Amniotic stem cell (primary cell): ENCODE measurements at places on chromosomes 1 and 21.
A peak's percentile ranks its signal among the peaks of the same experiment; 100 is the strongest.

DNA sequence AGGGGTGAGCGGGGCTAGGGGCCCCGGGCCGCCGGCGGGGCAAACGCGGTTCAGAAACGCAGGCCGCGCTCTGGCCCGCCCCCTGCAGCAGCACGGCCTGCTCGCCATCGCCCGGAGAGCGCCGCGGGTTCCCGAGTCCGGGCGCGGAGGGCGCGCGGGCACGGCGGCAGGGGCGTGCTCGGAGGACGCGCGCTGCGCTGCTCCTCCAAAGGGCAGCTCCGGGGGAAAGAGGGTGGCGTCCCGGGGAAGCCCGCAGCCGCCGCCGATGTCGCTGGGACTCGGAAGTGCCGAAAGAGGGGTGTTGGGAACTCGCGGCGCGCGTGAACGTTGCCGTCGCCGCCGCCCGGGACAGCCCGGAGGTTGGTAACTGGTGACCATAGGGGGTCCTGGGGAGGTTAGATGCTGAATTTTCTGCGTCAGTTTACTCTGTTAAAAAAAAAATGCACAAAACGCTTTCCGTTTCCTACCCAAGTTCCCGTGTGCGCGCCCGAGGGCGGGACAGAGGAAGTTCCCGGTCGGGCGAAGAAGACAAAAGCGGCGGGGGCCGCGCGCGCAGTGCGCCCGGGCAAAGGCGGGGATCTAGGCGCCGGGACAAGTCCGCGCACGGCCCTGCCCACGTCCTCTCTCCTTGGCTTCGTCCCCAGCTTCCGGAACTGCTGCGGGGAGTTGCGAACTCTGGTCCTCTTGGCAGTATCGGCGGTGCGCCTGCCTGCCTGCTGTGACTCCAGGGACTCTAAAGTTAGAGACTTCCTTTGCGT, at the start of gene HHAT:
Gene HHAT (plus strand): TSS at position 157 of the 758 bp plus-strand sequence. CDS start 20,074 bp downstream, outside the sequence.
- peak; percentile 51 for DNase-seq

- DNase-seq, result no peak
These were observed 106.7 kb upstream of the GNG12 start for GRCh38 chr1:67939942-67940341.

GRCh38 chr1:172969611-172970010, 81.1 kb downstream of the TNFSF18 start:
- no peak for DNase-seq

DNA sequence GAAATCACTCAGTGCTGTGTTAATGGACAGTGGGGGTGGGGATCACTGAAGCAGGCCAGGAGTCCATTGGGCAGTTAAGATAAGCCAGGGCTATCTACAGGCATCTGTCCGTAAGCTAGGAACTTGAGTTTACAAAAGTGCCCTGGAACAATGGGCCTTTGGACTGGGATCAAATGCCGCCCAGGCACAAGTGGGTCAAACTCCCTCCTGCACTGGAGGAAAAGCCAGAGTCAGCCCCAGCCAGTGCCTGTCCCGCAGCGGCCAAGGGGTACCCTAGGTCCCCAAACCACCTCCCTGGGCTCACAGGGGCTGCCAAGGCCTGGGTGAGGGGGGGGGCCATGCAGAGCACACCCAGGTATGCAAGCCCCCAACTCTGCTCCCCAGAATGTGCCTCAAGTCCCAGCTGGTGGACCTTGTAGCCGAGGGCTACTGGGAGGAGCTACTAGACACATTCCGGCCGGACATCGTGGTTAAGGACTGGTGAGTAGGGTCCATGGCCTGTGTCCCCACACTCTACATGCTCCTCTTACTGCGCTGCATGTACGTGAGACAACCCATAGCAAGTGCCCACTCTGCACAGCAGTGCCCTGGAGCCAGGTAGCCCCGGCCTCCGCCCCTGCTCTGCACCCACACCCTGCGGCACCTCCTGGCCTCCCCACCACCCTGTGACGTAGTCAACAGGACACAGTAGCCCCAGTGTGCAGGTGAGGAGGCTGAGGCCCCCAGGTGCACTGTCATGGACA, 7.7 kb downstream of the FBXO6 start:
- DNase-seq, result no peak

- peak; percentile 3 for DNase-seq
These were observed 1.9 kb downstream of the TTF2 start for GRCh38 chr1:117061986-117062415.

GRCh38 chr21:44713130-44713529, 1.8 kb upstream of the TSPEAR start:
- DNase-seq, result no peak

GRCh38 chr1:214363386-214363785, 82.4 kb downstream of the SMYD2 start:
- DNase-seq, result no peak

GRCh38 chr1:166221316-166221715, 54.5 kb upstream of the FAM78B start:
- no peak for DNase-seq

DNA sequence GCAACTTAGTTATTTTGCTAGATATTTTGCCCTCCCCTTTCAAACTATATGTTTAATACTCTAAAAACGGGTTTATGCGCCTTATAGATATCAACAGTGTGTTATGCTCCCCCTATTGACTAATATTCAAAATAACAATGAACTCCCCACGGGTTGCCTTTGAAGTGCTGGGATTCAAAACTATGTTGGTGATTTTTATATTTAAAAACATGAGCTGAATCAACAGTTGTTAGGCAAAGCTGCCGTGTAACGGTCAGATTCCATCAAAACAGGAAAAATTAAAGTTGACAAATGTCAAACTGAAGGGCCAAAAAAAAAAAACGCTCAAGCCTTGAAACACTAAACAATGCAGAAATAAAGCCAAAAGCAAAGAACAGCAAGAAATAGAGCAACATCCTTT, 2.5 kb downstream of the TGFBR3 start:
- no peak for DNase-seq

DNA sequence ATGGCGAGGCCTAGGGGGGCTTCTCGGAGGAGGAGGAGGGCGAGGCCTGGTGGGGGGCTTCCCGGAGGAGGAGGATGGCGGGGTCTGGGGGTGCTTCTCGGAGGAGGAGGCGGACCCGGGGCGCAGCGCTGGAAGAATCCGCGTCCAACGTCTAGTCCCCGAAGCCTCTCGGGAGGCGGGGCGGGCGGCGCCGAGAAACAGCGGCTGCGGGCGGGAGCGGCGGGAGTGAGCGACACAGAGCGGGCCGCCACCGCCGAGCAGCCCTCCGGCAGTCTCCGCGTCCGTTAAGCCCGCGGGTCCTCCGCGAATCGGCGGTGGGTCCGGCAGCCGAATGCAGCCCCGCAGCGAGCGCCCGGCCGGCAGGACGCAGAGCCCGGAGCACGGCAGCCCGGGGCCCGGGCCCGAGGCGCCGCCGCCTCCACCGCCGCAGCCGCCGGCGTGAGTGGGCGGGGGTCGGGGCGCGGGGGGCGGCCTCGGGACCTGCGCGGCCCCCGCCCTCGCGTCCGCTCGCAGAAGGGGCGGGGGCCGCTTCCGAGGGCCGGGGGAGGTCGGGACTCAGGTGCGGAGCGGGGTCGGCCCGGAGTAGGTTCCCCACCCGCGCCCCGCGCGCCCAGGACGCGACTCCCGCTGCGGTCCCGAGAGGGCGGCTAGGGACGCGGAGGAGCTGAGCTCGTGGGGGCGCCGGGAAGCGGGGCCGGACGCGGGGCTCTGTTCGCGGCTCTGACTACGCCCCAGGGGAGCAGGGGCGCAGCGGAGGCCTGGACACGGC, at the start of gene KLHL17:
Gene KLHL17 (plus strand): TSS at position 222 of the 769 bp plus-strand sequence. CDS start 110 bp downstream, at position 332.
- peak; percentile 38 for DNase-seq

DNA sequence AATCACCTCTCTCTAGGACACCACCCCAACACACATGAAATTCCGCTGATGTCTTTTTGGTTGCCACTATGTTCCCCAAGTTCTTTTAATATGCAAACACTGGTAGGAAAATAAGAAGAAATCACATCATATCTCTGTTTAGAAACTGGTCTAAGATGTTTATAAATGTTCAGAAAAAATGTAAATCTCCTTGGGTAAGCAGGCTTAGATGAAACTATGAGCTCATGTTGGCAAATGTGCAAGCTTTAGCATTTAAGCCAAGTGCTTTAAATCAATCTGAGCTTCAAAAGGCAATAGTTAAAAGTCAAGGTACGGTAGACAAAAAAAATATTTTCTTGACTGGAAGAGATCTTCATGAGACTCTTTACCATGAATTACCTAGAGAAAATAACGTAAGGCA, 25.2 kb upstream of the SLAMF9 start:
- no peak for DNase-seq

- DNase-seq, result no peak
These were observed 107.0 kb downstream of the NAV1 start for GRCh38 chr1:201645956-201646355.

- no peak for DNase-seq
These were observed 45.3 kb downstream of the PALMD start for GRCh38 chr1:99691175-99691574.

DNA sequence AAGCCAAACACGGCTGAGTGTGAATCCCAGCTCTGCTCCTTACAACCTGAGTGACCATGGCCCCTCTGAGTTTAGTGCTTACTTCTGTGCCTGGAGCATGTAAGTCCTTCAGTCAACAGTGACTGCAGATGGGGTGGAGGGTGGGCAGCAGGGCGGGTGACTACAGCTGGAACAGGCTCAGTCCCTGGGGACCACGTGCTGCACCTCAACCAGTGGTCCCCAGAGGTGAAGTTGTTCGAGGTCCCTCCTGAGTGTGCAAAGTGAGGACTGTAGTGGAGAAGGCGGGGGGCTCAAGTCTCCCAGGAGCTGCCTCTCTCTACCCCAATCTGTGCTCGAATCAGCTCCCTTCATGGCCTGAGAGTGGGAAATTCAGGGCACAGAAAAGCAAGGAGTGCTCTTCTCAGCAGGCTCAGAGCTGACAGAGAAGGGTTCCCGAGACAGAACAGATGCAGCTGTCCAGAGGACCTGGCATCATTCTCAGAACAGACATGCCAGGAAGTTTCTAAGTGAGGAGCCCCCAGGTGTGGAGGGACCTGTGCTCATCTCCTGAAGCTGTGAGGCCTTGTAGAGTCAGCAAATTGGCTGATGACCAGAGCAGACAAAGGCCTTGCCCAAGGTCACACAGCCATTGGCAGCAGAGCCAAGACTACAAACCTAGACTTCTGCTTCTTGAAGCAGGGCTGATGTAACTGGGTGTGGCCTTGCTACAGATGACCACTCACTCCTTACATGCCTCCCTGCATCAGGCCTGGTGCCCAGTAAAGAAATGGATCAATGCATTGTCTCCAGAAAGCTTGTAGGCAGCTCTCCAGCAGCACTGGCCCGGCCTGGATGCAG, 61.7 kb upstream of the EDN2 start:
- DNase-seq, result no peak

DNA sequence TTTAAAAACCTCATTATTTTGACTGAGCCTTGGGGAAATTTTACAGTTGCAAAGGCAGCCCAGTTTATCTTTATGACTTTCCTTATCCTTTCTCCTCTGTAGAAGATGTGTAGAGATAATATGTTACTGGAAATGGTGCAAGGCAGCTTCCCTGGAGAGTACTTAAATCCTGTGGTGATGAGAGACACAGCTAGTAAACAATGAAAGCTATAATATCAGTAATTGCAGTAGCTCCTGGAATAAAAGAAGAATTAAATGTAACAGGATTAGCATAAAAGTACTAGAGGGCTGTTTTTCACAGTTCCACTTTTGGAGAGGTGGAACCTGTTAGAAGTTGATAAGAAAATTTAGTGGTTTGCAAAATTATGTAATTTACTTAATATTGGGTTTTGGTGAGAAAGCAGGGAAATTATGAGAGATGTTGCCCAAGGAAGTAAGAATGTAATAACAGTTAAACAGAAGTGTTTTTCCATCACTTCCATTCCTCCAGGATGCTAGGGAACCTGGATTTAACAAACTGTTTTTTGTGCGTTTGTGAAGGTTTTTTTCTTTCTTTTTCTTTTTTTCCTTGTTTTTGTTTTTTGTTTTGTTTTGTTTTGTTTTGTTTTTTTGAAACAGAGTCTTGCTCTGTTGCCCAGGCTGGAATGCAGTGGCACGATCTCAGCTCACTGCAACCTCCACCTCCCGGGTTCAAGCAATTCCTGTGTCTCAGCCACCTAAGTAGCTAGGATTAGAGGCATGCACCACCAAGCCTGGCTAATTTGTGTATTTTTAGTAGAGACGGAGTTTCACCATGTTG, 15.7 kb upstream of the EDEM3 start:
- no peak for DNase-seq

DNA sequence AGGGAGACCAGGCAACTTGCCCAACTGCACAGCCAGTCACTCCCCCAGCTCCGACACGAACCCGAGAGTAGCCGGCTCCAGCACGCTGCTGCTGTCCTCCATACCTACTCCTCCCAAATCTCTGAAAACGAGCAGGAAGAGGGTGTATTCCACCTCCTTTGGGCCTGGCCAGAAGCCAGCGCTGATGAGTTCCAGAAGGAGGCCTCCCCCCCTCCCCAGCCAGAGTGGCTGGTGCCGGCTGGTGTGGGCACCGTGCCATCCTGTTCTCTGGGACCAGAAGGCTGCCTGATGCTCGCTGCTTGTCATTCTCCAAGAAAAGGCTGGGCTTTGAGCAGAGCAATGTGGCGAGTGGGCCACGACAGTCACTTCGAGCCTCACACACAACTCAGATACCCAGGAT, 22.2 kb downstream of the KCNN3 start:
- DNase-seq, result no peak

DNA sequence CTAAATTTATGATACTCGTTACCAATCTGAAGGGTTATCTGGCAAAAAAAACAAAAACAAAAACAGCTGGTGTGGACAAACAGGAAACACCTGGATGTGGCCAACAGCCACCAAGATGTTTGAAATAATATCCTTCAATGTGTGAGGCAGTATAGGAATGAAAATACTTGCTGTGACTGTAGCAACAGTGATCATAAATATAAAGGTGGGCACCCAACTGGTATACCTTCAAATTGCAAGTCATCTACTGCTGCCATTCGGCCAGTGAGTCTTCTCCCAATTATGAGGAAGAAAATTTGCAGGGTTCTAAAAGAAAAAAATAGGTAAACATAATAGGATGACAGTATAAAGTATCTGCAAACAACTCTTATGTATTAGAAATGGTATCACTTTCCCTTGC, 916 bp downstream of the YIPF1 start:
- no peak for DNase-seq

- no peak for DNase-seq
These were observed 40.8 kb upstream of the OSBPL9 start for GRCh38 chr1:51576085-51576444.

GRCh38 chr1:148315071-148315811, 163.2 kb upstream of the NBPF11 start:
- no peak for DNase-seq

DNA sequence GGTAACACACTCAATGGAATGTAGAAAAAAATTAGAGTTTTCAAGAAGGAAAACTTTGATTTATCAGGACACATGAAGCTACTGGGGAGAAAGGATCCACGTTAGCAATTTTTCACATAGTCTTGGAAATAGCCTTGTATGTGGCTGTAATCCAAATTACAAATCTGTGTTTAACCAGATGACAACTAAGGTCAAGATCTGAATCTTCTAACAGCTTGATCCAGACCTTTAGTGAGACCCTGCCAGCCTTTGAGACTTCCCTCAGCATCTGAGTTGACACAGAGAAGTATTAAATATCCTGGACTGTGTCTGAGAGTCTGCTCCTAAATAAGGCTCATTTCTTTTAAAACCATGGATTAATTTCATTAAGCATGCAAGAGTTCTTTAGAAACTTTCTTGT, 135.9 kb upstream of the KCNK2 start:
- no peak for DNase-seq
